PC-3 (cell line): ENCODE measurements at places on chromosomes 3 and 15. TPM values are rescaled to one million over a fixed set of nuclear protein-coding genes. Genes with fewer than 3 reads are reported as not detected.

The CAPN7 gene
- 30.2 and 32.7 TPM in 2 replicates for total RNA-seq

The DPPA2 gene
- total RNA-seq: not detected in 2 replicates

DNA sequence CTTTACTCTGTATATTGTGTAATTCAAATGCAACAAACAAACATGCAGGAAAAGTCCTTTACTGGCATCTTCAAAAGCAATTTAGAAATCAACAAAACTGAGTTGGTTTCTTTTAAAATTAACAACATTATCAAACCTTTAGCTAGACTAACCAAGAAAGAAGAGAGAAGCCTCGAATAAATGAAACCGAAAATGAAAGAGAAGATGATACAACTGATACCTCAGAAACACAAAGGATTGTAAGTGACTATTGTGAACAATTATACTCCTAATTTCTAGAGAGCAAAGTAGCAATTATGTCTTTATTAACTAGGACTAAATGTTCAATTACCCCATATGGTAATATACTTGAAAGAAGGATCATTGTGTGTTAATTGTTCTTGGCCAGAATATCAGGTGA is 49.2 kb upstream of the P3H2 start:
- no peaks in the 10 kb centered on the region for H3K27me3 ChIP-seq
- DNase-seq: no peak
- H3K4me1 ChIP-seq: no peaks in the 10 kb centered on the region
- H3K4me3 ChIP-seq: no peak overlapping the region
- H3K27ac ChIP-seq: no peak overlapping the region
- H3K36me3 ChIP-seq: no peaks in the 10 kb centered on the region

GRCh38 chr15:58934521-58934920 is 1.0 kb upstream of the SLTM start:
- H3K27me3 ChIP-seq: no peaks in the 10 kb centered on the region
- peak; percentile 65 for DNase-seq
- peaks cover 17% of the 10 kb centered on the region for H3K4me1 ChIP-seq
- H3K4me3 ChIP-seq: peak overlapping the region; percentile 96
- 0 out of 2 replicates have a peak, but pooled peaks cover 1% of the 10 kb centered on the region for H3K36me3 ChIP-seq
- peak overlapping the region; percentile 92 for H3K27ac ChIP-seq

DNA sequence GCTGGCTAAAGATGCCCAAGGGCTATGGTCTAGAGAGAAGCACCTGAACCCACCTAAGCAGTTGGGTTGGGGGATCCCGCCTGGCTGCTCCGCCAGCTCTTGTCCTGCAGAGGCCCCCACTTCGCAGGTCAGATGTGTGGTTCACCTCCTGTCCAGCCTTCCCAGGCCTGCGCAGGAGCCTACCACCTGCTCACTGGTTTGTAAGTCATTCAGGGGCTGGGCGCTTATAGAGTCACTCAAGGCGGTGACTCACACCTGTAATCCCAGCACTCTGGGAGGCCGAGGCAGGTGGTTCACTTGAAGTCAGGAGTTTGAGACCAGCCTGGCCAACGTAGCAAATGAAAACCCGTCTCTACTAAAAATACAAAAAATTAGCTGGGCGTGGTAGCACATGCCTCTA is 3.9 kb upstream of the FURIN start:
- no peak overlapping the region for H3K4me3 ChIP-seq
- DNase-seq: no peak
- H3K27ac ChIP-seq: peak overlapping the region; percentile 47; the same call in 1 of the 2 replicates
- H3K4me1 ChIP-seq: peaks cover 65% of the 10 kb centered on the region

GRCh38 chr3:12484983-12485327 is 675 bp downstream of the TSEN2 start:
- H3K36me3 ChIP-seq: peaks cover 17% of the 10 kb centered on the region; the same call in 1 of the 2 replicates
- H3K4me1 ChIP-seq: peaks cover 53% of the 10 kb centered on the region
- DNase-seq: no peak
- peak overlapping the region; percentile 81 for H3K27ac ChIP-seq

DNA sequence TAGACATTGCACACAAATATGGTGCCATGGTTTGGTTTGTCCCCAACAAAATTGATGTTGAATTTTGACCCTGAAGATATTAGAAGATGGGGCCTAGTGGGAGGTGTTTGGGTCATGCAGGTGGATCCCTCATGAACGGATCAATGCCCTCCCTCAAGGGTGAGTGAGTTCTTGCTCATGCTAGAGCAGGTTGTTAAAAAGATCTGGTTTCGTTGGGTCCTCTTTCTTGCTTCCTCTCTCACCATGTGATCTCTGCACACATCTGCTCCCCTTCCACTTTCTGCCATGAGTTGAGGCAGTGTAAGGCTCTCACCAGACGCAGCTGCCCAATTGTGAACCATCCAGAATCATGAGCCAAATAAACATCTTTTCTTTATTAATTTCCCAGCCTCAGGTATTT is 87.8 kb upstream of the MDFIC2 start:
- H3K4me1 ChIP-seq: no peaks in the 10 kb centered on the region
- no peak for DNase-seq
- no peaks in the 10 kb centered on the region for H3K36me3 ChIP-seq
- H3K27me3 ChIP-seq: no peaks in the 10 kb centered on the region
- H3K4me3 ChIP-seq: no peak overlapping the region
- no peak overlapping the region for H3K27ac ChIP-seq

The SLC12A8 gene
- 11.0 and 11.7 TPM in 2 replicates for total RNA-seq

DNA sequence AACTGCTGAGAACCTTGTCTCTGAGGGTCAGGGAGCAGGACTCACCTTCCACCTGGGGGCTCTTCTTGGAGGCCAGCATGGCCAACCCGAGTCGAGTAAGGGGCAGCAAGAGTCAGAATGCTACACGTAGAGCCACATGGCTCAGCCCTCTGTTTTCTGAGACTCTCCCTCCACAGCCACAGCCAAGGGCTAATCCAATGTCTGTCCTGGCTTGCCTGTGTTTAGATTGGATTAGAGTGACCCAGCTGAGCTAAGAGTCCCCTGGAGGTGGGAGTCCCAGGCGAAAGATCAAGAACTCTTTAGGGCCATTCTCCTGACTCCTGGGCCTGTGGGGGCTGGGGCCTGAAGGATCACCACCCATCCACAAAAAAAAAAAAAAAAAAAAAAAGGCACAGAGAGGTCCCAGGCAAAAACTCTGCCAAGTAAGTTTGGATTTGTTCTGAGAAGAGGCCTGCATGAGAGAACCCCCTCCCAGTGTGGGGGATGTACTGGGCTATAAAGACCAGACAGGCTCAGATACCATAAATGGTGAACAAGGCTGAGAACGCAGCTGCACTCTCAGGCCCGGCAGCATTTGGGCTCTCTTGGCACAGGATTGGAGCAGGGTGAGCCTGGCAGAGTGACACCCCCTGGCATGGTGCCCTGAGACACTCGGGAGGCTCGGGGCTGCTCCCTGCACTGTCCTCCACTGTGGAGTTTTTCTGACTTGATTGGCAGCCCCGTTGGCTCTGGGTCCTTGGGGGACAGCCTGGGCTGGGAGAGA is 88.0 kb upstream of the OSBPL11 start:
- no peak overlapping the region for H3K27ac ChIP-seq
- no peaks in the 10 kb centered on the region for H3K27me3 ChIP-seq
- no peak overlapping the region for H3K4me3 ChIP-seq
- H3K4me1 ChIP-seq: no peaks in the 10 kb centered on the region
- H3K36me3 ChIP-seq: no peaks in the 10 kb centered on the region

- no peak overlapping the region for H3K4me3 ChIP-seq
- no peaks in the 10 kb centered on the region for H3K36me3 ChIP-seq
- peak; percentile 48 for DNase-seq
These were observed 24.6 kb upstream of the RSL24D1 start for GRCh38 chr15:55221090-55222011.

The LRRC3B gene
- total RNA-seq: not detected in 2 replicates
